ENCODE measurements at places on chromosomes 12 and 14.
A peak's percentile ranks its signal among the peaks of the same experiment; 100 is the strongest.

GRCh38 chr12:121579190-121579791, 1.5 kb downstream of the KDM2B start:
- H3K27me3 ChIP-seq: no peaks in the 10 kb centered on the region
- no peak for DNase-seq
- peak overlapping the region; percentile 76 for H3K4me3 ChIP-seq
- peak overlapping the region; percentile 73 for H3K27ac ChIP-seq
- H3K4me1 ChIP-seq: peaks cover 33% of the 10 kb centered on the region
- H3K36me3 ChIP-seq: peaks cover 1% of the 10 kb centered on the region

GRCh38 chr12:74292351-74293194, 245.1 kb upstream of the ATXN7L3B start:
- H3K4me1 ChIP-seq: no peaks in the 10 kb centered on the region
- no peak overlapping the region for H3K4me3 ChIP-seq
- H3K27me3 ChIP-seq: no peaks in the 10 kb centered on the region
- DNase-seq: no peak
- no peaks in the 10 kb centered on the region for H3K36me3 ChIP-seq

DNA sequence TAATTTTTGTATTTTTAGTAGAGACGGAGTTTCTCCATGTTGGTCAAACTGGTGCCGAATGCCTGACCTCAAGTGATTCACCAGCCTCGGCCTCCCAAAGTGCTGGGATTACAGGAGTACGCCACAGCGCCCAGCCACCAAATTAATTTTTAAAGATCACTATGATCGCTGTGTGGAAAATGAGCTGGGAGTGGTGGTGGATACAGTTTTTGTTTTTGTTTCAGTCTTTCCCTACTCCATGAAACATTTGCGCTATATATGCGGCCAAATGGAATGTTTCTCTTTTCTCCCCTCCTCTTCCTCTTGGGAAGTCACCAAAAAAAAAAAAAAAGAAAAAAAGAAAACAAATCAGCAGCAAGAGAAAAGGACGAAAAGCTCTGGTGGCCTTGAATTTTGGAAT, 20.8 kb upstream of the P2RX4 start:
- H3K27me3 ChIP-seq: no peaks in the 10 kb centered on the region
- H3K4me3 ChIP-seq: no peak overlapping the region
- H3K4me1 ChIP-seq: peaks cover 51% of the 10 kb centered on the region
- no peak for DNase-seq
- no peaks in the 10 kb centered on the region for H3K36me3 ChIP-seq

DNA sequence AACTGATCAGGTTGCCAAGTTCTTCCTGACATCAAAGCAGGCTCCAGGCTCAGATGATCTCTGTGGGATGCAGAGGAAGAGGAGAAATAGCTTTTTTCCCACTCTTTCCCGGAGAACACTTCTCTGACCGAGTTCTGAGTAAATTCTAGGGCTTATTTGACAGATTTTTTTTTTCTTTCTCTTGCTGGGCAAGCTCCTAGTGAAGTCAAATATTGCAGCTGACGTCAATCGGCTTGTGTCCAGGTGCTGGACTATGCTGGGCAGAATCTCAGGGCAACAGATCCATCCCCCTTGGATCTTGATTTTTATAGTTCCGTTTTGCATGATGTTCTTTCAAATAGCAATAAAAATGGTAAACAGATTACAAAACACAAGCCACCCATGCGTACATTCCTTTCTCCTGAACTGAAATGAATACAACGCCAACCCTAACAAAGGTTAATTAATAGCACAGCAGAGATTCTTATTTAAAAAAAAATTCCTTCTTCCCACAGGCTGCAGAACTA, 182.2 kb downstream of the NOVA1 start:
- no peaks in the 10 kb centered on the region for H3K4me1 ChIP-seq
- H3K27me3 ChIP-seq: no peaks in the 10 kb centered on the region
- H3K36me3 ChIP-seq: no peaks in the 10 kb centered on the region
- no peak for DNase-seq

GRCh38 chr14:20563971-20564370, 3.1 kb upstream of the RNASE9 start:
- H3K27me3 ChIP-seq: peaks cover 9% of the 10 kb centered on the region
- no peak overlapping the region for H3K4me3 ChIP-seq
- H3K4me1 ChIP-seq: no peaks in the 10 kb centered on the region
- DNase-seq: no peak

- no peak overlapping the region for H3K27ac ChIP-seq
- H3K36me3 ChIP-seq: no peaks in the 10 kb centered on the region
- H3K27me3 ChIP-seq: peaks cover 19% of the 10 kb centered on the region
- no peak for DNase-seq
- no peak overlapping the region for H3K4me3 ChIP-seq
These were observed 2.9 kb downstream of the TMEM63C start for GRCh38 chr14:77184396-77185092.

DNA sequence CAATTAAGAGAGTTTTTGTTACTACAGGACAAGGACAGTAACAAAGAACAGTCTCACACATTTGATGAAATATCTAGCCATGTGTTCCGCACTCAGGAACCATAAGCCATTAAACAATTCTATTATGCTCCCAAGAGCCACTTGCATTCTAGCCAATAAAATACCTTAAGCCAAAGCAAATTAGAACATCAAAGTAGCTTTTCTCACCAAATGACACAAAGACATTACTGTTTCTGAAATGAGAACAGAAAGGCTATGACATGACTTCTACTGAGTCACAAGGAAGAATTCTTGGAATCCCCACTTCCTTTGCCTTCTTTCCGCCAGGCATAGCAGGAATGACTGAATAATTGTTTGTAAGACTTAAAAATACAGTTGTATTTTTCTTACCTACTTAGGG, 445.8 kb downstream of the ATP23 start:
- no peak for DNase-seq
- H3K27me3 ChIP-seq: no peaks in the 10 kb centered on the region
- no peak overlapping the region for H3K4me3 ChIP-seq
- no peak overlapping the region for H3K27ac ChIP-seq

Data from endothelial cell of umbilical vein (primary cell).